ENCODE measurements at places on chromosomes 7 and 10.

DNA sequence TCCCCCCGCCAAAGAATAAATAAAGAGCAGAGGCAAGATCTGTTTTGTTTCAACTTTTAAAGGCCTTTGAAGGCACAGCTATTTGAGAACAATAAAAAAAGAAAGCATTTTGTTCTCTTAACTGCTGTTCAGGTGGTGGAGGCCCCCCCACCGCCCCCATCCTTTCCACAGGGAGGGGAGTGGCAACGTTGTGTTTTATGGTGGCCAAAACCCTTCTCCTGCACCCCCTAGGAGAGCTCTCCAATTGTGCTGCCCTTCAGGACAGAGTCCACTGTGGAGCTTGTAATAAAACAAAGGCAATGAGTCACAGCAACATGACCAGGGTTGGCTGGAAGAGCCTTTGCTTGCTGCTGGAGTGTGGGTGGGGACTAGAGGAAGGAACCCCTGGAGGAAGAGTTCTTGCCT, 987.9 kb downstream of the KCNMA1 start:
- no peak for DNase-seq

DNA sequence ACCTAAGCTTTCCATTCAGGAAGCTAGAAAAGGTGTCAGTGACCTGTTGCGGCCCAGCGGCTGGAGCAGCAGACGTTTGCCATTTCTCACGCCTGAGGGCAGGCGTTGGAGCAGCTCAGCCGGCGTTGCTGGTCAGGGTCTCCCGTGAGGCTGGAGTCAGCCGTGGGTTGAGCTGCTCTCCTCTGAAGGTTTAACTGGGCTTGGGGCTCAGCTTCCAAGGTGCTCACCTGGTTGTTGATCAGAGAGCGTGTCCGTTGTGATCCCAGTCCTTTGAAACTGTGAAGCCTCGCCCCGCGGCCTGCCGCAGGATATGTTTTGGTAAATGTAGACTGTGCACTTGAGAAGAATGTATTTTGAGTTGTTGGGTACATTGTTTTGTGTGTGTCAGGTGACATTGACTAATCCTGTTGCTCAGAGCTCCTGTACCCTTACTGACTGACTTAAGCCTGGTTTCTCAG, 20.6 kb upstream of the PWWP2B start:
- no peak for DNase-seq

DNA sequence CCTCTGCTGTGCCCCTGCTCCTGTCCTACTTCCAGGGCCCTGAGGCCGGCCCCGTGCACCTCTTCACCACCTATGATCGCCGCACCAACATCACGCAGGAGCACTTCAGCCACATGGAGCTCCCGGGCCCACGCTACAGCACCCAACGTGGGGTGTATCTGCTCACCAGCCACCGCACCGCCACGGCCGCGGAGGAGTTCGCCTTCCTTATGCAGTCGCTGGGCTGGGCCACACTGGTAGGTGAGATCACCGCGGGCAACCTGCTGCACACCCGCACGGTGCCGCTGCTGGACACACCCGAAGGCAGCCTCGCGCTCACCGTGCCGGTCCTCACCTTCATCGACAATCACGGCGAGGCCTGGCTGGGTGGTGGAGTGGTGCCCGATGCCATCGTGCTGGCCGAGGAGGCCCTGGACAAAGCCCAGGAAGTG, 1.8 kb downstream of the RBP3 start:
- no peak for DNase-seq

GRCh38 chr10:28815681-28816080, 138.4 kb downstream of the BAMBI start:
- no peak for DNase-seq

GRCh38 chr7:82286096-82286797, 157.3 kb downstream of the CACNA2D1 start:
- DNase-seq: no peak

GRCh38 chr7:147859033-147859432, 731.5 kb upstream of the C7orf33 start:
- DNase-seq: no peak

DNA sequence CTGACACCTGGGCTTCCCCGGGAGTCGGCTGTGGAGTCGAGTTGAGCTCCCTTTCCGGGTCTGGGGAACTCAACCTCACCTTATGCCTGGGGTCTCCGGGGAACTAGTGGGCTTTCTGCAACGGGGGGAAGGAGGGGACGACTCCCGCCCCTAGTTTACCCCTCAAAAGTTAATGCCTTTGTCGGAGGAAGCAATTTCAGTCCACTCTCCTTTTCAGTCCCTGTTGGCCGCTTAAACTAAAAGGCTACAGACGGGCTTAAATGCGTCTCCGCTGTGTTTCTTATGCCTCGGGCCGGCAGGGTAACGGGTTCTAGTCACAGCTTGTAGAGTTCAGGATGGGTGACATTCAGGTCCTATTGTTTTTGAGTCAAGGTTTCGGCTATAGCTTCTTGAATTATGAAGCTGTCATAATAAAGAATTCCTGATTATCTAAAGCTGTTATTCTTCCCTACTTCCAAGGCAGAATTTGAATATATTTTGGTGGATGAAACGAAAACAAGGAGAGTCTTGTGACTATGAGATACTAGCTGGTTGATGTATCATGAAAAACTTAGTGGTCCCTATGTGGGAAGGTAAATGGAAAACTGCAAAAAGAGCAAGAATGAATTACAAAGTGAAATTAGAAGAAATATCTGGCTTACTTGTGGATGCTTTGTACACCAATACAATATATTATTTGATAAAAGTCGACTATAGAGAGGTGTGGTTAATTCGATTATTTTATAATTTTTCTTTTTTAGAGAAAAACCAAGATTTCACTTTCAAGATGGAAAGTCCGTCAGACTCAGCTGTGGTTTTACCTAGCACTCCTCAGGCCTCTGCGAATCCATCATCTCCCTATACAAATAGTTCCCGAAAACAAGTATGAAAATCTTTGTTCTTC, 495 bp downstream of the SFR1 start:
- no peak for DNase-seq

DNA sequence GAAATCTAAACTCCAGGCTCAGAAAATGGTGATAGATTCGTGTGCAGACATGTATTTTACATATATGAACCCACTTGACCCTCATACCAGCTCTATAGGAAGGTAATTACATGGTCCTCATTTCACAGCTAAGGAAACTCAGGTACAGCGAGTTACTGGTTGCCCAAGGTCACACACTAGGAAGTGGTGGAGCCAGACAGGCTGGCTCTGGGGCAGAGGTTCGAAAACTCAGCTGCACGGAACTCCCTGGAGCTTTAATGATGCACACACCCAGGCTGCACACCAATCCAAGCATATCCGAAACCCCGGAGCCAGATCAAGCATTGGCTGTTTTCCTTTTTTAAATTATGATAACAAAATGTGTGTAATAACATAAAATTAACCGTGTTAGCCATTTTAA, 172.4 kb downstream of the COBL start:
- no peak for DNase-seq

DNA sequence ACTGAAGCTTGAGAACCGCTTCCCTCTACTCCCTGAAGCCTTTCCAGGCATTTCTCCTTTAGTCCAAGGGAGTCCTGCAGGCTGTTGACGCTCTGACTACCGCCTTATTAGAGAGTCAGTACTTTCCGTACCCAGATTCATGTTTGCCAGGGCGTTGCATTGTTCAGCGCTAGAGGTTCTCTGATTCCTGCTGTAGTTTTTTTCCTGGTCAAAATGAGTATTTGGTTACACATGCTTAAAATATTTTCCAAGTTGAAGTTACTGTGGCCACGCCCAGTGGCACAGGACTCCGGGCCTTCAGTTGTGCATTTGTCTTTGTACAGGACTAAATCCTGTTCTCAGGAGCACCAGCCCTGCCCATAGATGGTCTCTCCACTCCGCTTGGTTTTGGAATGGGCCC, 7.9 kb downstream of the MTURN start:
- DNase-seq: no peak

- no peak for DNase-seq
Measured at GRCh38 chr7:137441451-137441850, 97.9 kb upstream of the PTN start.

GRCh38 chr7:151435971-151436370, 4.0 kb downstream of the CRYGN start:
- DNase-seq: no peak

GRCh38 chr7:17863095-17863808, 77.0 kb downstream of the SNX13 start:
- peak; percentile 34 for DNase-seq

DNA sequence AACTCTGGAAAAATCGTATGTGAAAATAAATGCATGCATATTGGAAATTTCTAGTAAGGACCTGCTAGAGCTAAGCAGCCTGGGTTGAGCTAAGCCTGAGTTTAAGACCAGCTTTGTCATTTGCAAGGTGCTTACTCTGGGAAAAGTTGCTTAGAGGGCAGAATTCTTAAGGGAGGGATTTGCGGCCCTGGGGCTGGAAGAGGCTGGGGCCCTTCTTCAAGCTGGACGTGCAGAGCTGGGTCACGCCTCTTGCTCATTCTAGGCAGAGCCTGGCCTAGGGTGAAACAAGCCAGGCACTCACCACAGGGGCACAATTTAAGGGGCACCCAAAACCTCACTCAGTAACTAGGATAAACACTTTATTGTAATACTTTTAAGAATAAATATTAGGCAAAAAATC, 137.2 kb downstream of the ARHGAP22 start:
- peak; percentile 59 for DNase-seq

- no peak for DNase-seq
Measured at GRCh38 chr7:51450541-51450940, 133.9 kb upstream of the COBL start.

- no peak for DNase-seq
Measured at GRCh38 chr10:72242675-72243074, 26.6 kb upstream of the ASCC1 start.

DNA sequence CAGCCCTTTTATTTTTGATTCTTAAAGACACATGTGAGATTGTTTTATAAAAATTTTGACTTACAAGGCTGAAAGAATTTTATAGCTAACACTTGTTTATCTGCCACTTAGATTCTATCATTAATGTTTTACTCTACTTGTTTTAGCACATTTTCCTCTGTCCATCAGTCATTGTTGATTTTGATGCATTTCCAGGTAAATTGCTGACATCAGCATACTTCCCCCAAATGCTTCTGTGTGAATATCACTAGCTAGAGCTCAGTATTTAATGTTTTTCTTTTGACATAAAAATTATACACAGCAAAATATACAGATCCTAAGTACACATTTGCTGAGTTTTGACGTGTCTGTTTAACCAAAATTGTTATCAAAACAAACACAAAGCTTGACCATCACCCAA, 43.0 kb downstream of the INPP5A start:
- no peak for DNase-seq

GRCh38 chr7:134293002-134293740, 23.6 kb downstream of the SLC35B4 start:
- DNase-seq: no peak

GRCh38 chr7:83996879-83997278, 197.7 kb downstream of the SEMA3A start:
- no peak for DNase-seq

GRCh38 chr10:72283131-72283530, 9.4 kb downstream of the DDIT4 start:
- DNase-seq: no peak

- DNase-seq: no peak
Measured at GRCh38 chr7:100079024-100079560, 2.4 kb downstream of the ZNF3 start.

GRCh38 chr10:131173484-131174210, 137.9 kb downstream of the TCERG1L start:
- DNase-seq: no peak

- DNase-seq: no peak
Measured at GRCh38 chr7:98209166-98209920, 1.9 kb upstream of the BHLHA15 start.

GRCh38 chr7:159068893-159069448, 75.7 kb downstream of the VIPR2 start:
- no peak for DNase-seq

DNA sequence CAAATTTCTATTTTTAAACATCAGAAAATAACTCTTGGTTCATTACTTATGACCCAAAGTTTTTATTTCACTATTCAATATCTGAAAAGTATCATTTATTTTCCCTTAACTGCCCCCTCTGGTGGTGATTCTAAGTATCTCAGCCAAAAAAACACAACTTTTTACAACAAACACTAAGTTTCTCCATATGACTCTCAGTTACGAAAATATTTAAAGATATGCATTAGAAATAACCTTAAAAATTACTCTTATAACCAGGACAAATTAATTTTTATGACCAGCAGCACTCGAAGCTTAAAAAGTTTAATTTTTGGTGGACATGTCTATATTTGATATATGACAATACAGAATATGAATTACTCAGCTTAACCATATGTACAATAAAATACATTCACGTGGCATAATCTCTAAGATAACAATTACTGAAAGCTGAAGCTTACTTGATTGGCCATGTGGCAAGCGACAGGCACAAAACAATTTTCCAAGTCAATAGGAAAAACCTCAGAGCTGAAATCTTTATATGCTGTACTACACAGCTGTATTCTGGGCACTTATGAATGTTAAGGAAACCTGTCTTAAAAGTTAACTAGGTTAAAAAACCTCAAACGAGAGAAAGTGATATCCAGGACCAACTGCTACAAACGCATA, 2.3 kb downstream of the HNRNPA2B1 start:
- DNase-seq: peak; percentile 47

GRCh38 chr10:46326066-46326465, 39.3 kb downstream of the ANTXRL start:
- no peak for DNase-seq

DNA sequence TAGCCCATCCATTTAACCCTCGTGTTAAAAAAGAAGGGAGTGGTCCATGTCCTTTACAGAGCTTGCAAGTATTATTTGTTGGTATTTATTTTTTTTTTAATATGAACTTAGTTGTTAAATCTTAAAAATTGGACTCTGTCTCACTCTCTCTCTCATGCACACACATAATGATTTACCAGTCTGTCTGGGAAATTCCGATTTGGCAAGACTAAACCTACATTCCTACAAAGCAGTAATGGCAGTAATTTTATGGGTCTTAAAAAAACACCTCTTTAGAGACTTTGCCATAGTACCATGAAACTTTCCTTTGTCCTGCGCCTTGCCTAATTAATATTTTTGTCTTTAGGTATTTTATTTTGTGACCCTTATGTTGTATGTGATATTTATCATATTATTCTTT, 239.5 kb upstream of the PPP1R3A start:
- DNase-seq: no peak

GRCh38 chr10:115092258-115092554, 959 bp upstream of the ATRNL1 start:
- no peak for DNase-seq
